ENCODE measurements at places on chromosomes 12 and 14. TPM values are rescaled to one million over a fixed set of nuclear protein-coding genes. Genes with fewer than 3 reads are reported as not detected.

- no peak for DNase-seq
Observed at GRCh38 chr14:101844219-101844618, 82.7 kb downstream of the PPP2R5C start.

GRCh38 chr12:53057816-53058500, 8.1 kb downstream of the TNS2 start:
- DNase-seq, result no peak

- DNase-seq, result no peak
Observed at GRCh38 chr14:58677996-58678395, 40.2 kb downstream of the DACT1 start.

DNA sequence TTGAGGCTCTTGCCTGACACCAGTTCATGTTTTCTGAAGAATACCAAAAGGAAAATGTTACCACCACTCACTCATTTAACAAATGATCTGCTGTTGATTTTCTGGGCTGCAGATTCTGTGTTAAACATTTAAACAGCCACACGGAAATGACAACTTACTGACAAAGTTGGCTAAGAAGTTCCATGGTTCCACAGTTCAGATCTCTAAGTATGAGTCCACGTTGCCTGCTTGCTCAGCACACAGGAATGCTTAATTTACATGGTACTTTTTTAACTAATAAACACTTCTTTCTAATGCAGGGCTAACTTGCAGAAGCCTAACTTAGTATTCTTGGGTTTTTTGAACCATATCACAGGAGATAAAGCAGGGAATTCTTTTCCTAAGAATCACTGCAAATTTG, 34.7 kb downstream of the PTGER2 start:
- no peak for DNase-seq

GRCh38 chr14:99270458-99271220, 1.4 kb downstream of the BCL11B start:
- DNase-seq, result no peak

DNA sequence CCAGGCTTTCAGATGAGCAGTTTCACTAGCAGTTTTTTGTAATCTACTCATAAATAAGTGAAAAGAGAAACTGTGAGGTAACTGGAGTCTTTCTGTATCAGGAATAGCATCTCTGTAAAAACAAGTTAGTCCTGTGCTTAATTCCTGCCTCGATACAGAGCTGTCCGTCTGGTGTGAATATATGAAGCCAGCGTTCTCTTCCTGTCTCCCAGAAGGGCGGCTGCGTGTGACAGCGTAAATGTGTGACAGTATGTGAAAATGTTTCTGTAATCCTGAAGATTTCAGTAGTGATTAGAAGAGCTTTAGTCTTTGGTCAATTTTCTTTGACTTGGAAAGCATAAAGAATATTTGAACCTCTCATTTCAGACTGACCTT, 150.3 kb downstream of the FBXL14 start:
- DNase-seq, result no peak

DNA sequence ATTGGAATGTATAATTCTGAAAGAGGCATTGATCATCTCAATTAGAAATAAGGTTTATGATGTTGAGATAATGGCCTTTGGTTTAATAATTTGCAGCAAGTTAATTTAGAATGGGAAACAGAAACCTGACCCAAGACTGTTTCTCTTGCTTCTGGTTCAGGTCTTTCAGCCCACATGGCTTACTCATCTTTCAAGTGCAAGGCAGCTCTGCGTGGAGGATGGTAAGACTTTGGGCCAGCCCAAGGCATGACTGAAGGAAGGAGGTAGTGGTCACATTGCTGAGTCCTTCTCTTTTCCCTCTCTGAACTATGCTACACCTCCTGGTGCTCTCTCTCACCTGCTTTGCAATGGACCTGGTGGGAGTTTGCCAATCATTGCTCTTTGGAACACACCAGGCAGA, 98.7 kb downstream of the CAND1 start:
- DNase-seq, result no peak

DNA sequence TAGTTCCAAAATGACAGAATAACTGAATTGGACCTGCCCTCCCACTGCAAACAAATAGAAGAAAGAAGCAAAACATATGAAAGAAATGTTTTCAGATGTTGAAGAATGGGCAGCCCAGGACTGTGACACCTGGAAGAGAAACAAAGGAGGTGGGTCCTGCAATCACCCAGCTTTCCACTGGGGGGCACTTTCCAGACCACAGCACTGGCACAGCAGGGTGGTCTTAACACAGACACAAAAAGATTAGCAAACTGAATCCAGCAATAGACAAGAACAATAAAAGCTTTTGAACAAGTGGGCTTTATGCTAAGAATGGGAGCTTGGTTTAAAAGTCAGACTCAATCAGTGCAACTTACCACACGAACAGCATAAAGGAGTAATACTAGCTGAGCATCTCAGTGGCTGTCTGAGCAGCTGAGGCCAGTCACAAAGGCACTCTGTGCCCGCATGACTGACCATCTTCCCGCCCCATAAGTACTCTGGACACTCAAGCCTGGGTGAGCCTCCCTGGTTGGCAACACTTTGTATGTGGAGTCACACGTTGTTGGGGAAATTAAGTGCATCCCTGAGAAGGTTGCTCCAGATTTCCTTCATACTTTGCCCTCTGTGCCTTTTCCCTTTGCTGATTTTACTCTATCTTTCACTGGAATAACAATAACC, 27.7 kb downstream of the JKAMP start:
- DNase-seq, result no peak

- no peak for DNase-seq
Observed at GRCh38 chr12:24246934-24247333, 297.5 kb upstream of the SOX5 start.

DNA sequence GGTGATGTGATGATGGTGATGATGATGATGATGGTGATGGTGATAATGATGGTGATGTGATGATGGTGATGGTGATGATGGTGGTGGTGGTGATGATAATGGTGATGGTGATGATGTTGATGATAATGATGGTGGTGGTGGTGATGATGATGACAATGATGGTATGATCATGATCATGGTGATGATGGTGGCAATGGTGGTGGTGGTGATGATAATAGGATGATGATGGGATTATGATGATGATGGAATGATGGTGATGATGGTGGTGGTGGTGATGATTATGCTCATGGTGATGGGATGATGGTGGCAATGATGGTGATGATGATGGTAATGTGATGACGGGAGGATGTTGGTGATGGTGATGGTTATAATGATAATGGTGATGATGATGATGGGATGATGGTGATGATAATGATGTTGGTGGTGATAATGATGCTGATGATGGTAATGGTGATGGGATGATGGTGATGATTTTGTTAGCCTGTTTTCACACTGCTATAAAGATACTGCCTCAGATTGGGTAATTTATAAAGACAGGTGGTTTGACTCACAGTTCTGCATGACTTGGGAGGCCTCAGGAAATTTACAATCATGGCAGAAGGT, 314.8 kb upstream of the SFSWAP start:
- no peak for DNase-seq

PLEKHA5 gene
- total RNA-seq, result 52.2 TPM

POTEG gene
- not detected for total RNA-seq

FOXG1 gene
- total RNA-seq, result 0.83 TPM

RNU4-1 gene
- total RNA-seq, result under 0.01 TPM

- DNase-seq, result no peak
Observed at GRCh38 chr12:124147575-124147974, 147.3 kb upstream of the RFLNA start.

LRP1-AS gene
- not detected for total RNA-seq

GRCh38 chr12:20885552-20885951, 75.0 kb downstream of the SLCO1B3 start:
- no peak for DNase-seq

GRCh38 chr12:130847112-130847511, 8.1 kb upstream of the STX2 start:
- DNase-seq, result no peak

GRCh38 chr12:69404851-69405565, 45.5 kb downstream of the YEATS4 start:
- no peak for DNase-seq

TEX52 gene
- total RNA-seq, result not detected

LGR5 gene
- total RNA-seq, result 0.39 TPM

GRCh38 chr12:101470939-101471338, 4.2 kb upstream of the SPIC start:
- no peak for DNase-seq

- DNase-seq, result no peak
Observed at GRCh38 chr14:28785096-28785952, 18.7 kb downstream of the FOXG1 start.

GRCh38 chr12:91110311-91110924, 876 bp downstream of the LUM start:
- no peak for DNase-seq

DNA sequence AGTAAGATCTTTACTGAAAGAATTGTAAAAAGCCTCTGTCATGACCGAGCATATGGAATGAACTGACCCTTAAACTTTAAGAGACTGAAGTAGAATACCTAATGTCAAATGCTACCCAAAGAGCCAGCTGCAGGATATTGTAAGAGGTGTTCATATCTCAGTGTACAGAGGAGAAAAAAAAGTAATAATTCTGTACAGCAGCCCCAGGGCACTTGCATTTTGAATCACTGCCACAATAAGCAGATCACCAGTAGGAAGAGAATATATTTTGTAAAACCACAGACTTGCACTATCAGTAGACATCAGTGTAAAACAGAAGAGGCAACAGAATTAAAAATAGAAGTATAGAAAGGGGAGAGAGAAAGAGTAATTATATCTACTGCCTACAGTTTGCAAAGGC, 162.6 kb downstream of the PPFIA2 start:
- no peak for DNase-seq

NOXRED1 gene
- 0.17 TPM for total RNA-seq

IRAK3 gene
- total RNA-seq, result 21.5 TPM

STYK1 gene
- 1.2 TPM for total RNA-seq

GRCh38 chr14:96275177-96276112, 19.4 kb downstream of the BDKRB1 start:
- peak; percentile 91 for DNase-seq

DNA sequence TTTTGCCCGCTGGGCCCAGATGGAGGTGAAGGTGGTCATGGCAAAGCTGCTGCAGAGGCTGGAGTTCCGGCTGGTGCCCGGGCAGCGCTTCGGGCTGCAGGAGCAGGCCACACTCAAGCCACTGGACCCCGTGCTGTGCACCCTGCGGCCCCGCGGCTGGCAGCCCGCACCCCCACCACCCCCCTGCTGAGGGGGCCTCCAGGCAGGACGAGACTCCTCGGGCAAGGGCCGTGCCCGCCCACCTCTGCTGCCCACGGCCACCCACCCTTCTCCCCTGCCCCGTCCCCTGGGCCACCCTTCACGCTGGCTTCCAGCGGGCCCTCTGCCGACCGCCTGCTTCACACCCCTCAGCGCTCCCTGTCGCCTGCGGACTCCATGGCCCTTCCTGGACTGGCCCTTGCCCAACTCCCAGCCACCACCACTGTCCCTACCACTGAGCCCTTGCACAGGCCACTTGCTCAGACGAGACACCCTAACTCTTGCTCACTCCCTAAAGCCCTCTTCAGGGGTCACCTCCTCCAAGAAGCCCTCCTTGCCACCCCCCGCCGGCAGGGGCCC, 42.5 kb downstream of the CYP46A1 start:
- no peak for DNase-seq

DNA sequence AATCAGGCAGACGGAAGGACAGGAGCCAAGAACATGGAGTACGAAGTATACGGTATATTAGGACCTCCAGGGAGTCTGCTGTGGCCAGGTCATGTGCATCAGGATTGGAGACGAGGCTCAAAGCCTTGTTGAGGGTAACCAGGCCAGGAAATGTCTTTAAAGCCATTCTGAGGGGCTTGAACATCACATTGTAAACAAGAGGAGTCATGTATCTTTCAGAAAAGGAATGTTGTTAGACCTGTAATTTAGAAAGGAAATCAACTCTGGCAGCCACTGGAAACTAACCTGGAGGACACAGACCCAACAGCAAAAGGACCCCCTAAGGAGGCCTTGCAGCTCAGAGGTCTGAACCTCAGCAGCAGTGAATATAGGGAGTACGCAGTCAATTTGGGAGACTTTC, 7.5 kb downstream of the MAP3K9 start:
- no peak for DNase-seq

DNA sequence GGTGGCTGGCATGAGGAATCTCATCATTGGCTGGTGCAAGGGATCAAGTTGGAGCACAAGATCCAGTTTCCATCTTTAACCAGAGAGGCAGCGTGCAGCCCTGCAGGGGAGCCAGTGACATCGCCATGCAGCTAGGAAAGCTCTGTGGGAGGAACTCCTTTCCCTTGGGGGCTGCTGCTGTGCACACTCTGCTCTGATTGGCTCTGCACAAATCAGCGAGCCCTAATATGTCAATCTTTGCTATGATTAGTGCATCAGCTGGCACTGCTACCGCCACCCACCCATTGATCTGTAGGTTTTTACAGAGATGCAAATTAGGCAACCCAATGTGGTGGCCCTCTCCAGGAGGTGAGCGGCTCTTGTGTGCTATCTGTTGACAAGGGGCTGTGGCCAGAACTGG, 262.6 kb downstream of the PCNX1 start:
- DNase-seq, result no peak

DNA sequence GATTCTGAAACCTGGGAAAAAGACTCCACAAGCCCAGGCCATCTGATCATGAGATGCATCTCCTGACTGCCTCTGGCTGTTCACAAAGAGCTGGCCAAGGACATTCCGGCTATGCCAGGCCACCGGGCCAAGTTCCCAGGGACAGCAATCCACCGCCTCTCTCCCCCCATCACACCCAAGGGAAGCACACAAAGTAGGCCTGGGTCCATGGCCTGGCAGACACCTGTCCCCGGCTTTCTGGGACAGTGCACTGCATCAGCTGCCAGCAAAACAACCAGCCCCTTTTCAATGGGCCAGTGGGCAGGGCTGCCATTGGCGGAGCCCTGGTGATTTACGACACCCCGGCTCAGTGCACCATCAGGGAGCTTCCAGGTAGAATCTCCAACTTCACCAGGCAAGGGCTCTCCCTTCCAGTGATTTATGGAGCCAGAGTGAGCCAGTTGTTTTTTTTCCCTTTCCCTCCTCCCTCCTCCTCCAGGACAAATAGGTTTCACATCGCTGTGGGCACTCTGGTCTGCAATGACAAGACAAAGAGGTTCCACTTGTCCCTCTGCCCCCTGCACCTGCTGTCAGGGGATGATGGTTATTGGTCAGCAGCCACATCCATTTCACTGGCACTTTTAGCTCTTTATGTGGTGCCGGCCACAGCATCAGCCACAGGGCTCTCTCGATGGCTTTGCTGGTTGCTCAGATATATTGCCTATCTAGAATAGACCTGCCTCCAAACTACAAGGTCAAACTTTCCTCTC, 149.6 kb downstream of the SLC38A6 start:
- DNase-seq, result no peak

DNA sequence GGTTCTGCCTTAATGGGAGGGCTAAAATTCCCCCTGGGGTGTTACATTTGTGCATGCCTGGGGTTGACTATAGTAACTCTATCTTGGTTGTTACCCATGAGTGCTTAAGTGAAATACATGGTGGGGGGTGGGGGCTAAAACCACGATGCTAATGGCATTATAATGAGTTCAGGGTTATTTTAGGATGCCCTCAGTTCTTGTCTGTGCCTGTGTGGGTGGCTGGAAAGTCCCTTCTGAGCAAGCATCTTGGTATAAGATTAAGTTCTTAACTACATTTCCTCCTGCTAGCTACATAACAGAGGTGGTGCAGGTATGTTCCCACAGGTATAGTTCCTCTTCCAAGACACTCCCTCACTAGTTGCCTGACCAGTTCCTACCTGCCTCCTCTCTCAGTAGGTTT, 822.3 kb downstream of the LRFN5 start:
- DNase-seq, result no peak

FBLN5 gene
- total RNA-seq, result 113 TPM

Data from esophagus muscularis mucosa (tissue), 4 donors.